ENCODE measurements at places on chromosomes 1 and 21.

- no peak for DNase-seq
Measured at GRCh38 chr21:37146320-37147235, 73.5 kb downstream of the TTC3 start.

GRCh38 chr1:35753626-35754260 lies 16.0 kb downstream of the CLSPN start:
- no peak for DNase-seq

GRCh38 chr1:20367626-20368025 lies 77.0 kb downstream of the VWA5B1 start:
- DNase-seq: no peak

DNA sequence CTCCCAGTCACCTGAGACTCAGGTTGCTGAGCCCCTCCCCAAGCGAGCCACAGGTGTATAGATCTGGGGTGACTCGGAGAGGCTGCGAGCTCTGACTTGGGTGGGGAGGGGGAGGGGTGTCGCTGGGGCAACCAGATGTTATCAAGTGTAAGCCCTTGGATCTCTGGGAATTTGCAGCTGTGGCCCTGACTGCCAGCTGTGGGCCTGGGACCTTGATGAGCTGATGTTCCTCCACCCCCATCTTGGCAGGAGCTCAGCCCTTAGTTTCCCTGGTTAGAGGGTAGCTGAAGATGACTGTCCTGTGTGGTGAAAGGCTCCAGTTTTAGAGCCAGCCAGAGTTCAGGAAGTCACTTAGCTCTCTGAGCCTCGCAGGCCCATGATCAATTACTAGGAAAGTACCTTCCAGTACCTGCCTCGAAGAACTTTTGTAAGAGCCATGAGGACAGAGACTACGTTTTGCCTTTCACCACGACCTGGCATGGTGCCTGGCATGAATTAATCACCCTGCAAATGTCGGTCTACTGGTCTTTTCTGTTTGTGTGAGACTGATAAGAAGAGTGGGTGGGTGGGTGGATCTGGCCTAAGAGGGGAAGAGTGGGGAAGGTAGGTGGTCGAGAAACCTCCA lies 55.8 kb downstream of the YARS1 start:
- DNase-seq: no peak

- DNase-seq: no peak
Measured at GRCh38 chr1:209772126-209772525, 12.2 kb downstream of the C1orf74 start.

DNA sequence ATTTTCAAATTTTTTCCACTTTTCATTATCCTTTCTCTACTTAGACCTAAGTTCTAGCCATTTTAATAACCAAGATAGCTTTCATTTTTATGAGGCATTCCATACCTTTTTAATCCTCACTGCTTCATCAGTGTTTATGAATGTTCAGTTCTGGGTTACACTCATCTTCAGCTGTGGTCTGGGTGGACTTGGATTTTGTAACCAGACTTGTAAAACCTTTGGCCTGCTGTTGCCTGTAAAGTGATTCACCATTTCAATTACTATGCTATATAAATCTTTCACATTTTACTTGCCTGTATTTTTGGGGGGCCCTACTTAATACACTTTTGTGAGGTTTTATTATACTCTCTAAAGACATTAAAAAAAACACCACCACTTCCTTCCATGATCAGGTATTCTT lies 46.2 kb downstream of the USP25 start:
- no peak for DNase-seq

DNA sequence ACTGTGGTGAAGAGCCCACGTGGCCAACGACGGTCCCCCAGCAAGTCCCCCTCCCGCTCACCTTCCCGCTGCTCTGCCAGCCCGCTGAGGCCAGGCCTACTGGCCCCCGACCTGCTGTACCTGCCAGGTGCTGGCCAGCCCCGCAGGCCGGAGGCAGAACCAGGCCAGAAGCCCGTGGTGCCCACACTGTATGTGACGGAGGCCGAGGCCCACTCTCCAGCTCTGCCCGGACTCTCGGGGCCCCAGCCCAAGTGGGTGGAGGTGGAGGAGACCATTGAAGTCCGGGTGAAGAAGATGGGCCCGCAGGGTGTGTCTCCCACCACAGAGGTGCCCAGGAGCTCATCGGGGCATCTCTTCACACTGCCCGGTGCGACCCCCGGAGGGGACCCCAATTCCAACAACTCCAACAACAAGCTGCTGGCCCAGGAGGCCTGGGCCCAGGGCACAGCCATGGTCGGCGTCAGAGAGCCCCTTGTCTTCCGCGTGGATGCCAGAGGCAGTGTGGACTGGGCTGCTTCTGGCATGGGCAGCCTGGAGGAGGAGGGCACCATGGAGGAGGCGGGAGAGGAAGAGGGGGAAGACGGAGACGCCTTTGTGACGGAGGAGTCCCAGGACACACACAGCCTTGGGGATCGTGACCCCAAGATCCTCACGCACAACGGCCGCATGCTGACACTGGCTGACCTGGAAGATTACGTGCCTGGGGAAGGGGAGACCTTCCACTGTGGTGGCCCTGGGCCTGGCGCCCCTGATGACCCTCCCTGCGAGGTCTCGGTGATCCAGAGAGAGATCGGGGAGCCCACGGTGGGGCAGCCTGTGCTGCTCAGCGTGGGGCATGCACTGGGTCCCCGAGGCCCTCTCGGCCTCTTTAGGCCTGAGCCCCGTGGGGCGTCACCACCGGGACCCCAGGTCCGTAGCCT lies 46.8 kb downstream of the TRIM11 start:
- DNase-seq: no peak

GRCh38 chr1:76481672-76482071 lies 385.6 kb upstream of the ST6GALNAC5 start:
- no peak for DNase-seq

DNA sequence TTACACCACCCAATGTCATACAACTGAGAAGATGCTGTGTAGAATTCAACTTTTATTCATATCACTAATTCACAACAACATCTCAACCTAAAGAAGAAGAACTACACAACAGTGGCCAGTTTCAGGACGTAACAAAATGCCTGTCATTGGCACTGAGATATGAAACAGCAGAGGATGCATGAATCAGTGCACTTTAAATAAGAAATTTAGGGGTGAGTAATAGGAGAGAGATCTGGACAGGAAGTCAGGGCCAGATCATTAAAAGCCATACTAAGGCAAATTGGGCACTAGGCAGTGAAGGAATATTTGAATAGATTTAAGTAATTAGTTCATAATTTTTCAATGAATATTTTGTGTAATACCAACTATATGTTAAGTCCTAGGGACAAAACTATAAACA lies 510.5 kb downstream of the PLPP3 start:
- DNase-seq: no peak

DNA sequence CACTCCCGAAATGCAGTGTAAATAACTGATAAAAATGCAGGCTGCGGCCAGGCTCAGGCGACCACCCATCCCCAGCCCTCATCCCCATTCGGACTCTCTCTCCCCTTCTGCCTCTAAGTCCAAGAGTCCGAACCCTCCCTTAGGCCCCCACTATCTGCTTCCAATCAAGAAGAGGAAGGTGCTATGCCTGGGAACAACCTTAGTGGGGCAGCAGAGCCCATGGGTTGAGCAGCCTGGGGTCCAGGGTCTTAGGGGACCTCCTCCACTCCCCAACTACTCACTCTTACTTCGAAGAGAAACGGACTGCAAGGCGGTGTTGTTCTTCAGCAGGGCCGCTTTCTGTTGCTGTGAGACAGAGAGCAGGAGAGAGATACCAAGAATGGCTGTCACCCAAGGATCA lies 12.2 kb downstream of the ARHGEF2 start:
- no peak for DNase-seq

Data from NCI-H1436 treated with DMSO at 0.1 percent for 48 hours (cell line).